ENCODE measurements at places on chromosomes 2 and 18. TPM values are rescaled to one million over a fixed set of nuclear protein-coding genes. Genes with fewer than 3 reads are reported as not detected.

DNA sequence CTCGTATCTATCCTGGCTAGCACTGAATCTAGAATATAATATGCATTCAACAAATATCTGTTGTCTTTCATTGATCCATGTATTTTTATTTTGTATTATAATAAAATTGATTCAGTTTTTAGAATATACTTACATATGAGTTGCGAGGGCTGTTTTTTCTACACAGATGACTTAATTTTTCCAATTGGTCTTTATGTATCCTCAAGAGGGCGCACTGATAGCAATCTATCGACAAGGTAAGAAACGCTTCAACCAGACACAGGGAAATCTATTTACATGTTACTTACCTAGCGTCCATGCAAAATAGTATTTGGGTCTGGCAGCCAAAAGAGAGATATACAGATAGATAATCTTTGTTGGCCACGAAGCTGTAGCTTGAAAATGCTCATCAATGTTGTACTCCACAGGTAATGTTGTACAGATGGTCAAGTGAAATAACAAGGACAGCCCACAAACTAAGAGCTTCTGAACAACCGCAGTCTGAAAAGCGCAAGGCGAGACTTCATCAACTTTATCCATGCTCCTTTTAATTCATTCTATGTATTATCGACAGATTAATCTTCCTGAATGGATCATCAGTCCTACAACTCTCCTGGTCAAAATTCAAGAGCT lies 35.5 kb upstream of the KIDINS220 start:
- peak; percentile 56 for DNase-seq

- DNase-seq: no peak
Observed at GRCh38 chr18:3577281-3577855, 127.4 kb downstream of the TGIF1 start.

DNA sequence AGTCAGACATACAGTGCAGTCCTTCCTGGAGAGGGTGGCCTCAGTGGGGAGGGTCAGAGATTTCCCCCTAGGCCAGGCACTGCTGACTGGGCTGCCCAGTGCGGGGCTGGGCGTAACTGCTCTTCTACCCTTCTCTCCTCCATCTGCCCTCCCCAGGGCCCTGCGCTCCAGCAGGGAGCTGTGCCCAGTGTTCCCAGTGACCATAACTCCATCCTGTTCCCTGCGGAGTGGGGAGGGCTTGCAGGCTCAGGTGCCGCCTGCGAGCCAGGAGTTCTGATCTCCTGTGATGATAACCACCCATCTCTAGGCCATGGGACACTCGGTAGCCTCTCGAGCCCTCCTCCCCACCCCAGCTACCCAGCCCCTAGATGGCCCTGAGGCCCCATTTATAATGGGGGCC lies 107.6 kb downstream of the SMAD7 start:
- DNase-seq: no peak

DNA sequence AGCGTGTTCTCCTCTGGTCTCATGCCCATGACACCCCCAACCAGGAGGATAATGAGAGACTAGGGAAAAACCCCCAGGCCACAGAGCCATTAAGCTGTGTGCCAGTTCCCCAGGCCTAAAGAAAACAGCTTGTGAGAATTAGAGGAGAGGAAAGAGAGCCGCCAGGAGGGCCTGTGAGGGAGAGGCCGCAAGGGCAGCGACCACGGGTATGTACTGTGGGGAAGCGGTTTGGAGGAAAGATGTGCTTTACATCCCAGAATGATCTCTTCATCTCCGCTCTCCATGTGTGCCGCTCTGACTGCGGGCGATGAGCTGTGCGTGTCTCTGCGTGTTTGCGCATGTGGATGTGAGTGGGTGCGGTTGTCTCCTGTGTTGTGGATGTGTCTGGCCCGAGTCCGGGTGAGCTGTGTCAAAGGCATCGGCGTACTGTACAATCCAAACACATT lies 82.9 kb downstream of the DYSF start:
- no peak for DNase-seq

DNA sequence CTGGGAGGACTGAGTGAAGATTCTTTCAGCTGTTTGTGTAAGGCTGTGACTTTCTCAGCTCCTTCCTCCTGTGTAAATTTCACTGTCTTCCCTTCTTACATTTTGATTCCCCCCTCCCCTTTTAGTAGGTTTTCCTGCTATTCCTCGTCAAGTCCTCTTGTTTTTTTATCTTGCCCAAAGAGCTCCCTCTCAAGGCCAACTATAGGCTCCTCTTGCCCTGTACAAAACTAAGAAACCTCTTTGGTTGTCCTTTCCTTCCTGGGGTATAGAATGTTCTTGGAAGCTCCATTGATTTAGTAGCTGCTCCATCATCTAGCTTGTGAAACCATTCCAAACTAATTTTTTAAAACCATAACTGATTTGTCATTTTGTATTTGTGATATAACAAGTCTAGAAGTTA lies 7.3 kb downstream of the CCDC121 start:
- DNase-seq: no peak

DNA sequence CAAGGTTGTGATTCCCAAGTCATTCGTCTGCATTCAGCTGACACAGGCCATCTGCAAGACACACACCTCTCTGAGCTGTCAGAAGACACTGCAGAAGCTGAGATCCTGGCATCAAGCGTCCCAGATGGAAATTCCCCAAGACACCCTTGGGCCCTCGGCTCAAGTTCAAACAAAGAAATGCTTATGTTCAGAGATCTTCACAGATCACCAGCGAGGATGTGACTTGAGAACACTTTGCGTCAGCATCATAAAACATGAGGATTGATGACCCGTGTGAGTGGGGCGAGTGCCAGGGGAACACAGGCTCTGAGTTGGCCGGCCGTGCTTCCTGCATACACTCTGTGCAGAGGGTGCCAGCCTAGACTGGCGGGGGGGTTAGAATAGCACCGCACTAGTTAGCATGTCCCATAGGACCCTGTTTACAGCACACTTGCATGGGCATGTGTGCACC lies 36.8 kb downstream of the KCNIP3 start:
- no peak for DNase-seq

- DNase-seq: no peak
Observed at GRCh38 chr18:64566456-64566855, 417.6 kb upstream of the LINC00305 start.

- no peak for DNase-seq
Observed at GRCh38 chr2:138020432-138020831, 56.2 kb downstream of the HNMT start.

GRCh38 chr2:88735133-88735532 lies 43.7 kb downstream of the RPIA start:
- DNase-seq: no peak

GRCh38 chr2:226489775-226490541 lies 309.7 kb downstream of the IRS1 start:
- no peak for DNase-seq

DNA sequence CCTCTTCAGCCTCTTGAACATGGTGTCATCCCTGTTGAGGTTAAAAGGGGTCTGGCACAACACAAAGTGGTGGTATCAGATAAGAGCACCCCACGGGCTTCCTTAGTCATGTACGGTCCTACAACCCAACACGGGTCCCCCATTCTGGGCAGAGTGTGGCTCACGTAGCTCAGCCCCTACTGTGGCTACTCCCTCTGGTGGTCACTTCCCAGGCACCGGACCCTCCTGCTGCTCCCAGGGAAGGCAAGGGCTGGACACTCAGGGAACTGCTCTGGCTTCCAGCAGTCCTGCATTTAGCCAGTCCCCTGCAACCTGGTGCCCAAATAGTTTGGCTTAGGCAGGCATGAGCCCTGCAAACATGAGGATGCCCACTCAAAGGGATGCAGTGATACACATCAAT lies 58.6 kb downstream of the GALNT14 start:
- DNase-seq: no peak

DNA sequence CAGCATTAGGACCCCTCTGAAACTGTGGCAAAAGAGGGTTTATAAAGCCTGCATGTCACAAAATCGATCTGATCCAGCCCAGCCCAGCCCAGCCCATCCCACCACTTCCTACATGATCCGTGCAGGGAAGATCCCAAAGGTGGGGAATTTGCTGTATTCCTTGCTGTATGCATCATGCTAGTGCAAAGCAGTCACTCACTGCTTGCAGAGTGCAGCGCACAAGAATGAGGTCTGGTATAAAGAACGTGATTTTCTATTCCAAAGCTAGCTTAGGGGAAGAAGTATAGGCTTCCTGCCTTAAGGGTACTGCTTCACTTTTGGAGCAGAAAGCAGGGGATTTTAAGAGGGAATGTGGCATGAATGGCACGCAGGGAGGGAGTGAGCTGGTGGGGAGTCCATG lies 18.9 kb upstream of the SERPINB11 start:
- DNase-seq: no peak

DNA sequence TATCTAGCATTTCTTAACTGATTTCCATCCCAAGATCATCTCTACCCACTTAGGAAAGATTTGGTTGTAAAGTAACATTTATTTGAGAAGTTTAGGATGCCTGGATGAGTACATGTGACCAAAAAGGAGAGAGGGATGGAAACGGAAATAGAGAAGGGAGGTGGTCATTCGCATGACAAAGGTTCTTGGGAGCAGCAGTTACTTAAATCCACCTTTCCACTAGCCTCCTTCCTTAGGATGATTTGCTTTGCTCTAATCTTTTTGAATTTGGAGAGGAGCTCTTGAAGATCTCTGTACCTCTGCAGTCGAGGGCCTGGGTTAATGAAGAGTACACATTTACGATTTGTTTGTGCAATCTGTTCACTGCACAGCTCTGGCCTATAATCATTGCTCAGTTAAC lies 623.5 kb downstream of the EPHA4 start:
- no peak for DNase-seq

GRCh38 chr2:30790879-30791278 lies 16.4 kb downstream of the CAPN13 start:
- no peak for DNase-seq

- DNase-seq: peak; percentile 50
Observed at GRCh38 chr2:43057026-43057741, 169.2 kb downstream of the ZFP36L2 start.

GRCh38 chr2:179669196-179669595 lies 192.2 kb downstream of the ZNF385B start:
- no peak for DNase-seq

DNA sequence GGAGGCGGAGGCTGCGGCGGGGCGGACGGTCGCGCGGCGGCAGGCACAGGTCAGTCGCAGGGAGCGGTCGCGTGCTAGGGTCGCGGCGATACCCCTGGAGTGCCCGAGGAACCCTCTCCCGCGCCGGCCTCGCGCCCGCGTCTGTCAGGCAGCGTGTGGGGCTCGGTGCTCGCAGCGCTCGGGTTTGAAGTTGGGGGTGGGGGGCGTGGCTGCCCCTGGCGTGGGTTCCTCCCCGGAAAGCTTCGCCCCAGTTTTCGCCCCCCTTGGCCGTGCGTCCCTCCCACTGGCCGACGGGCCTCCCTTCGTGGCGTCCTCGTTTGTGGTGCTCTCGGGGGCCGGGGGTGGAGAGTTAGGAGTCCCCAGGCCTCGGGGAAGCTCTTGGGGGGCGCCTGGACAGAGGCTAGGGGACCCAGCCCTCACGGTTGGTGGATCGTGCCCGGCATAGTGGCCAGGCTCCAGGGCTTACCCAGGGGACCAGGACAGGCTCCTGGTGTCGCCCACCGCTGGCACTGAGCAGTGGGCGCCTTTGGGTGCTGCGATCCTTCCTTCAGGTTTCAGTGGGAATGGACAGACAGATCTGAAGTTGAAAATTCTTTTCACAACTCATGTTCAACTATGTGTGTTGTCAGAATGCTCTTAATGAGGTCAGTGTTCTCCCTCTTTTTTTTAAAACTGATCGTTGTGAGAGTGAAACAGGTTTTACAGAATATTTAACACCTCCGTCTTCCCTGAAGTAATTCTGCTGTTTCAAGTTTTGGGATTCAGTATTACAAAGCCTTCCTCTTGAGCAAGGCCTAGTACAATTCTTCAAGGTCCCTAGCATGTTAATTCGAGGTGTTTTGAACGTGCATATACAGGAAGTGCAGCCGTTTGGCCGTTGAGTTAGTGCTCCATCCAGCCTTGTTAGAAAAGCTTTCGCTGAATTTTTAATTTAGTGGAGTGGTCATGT lies 604 bp downstream of the RALBP1 start:
- DNase-seq: peak; percentile 5

DNA sequence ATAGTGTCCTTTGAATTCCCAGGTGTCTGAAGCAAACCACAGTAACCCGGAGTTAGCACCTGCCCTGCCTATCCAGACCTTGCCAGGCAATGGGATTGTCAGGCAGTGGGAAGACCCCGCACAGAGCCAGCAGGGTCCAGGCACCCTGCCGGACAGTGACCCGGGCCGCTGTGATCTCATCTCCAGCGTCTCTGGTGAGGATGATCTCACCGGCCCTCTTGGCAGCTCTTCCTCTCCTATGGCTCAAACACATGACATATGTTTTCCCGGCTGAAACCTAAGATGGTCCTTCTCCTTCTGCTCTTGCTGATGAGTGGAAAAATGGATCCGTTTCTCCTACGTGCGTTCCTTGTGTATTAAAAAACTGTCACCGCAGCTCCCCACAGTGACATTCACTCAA lies 75.1 kb downstream of the ACOXL start:
- DNase-seq: no peak

GRCh38 chr2:24511894-24512293 lies 20.8 kb downstream of the NCOA1 start:
- DNase-seq: no peak

GRCh38 chr2:101330253-101330933 lies 21.9 kb upstream of the RNF149 start:
- DNase-seq: no peak

- no peak for DNase-seq
Observed at GRCh38 chr2:10912076-10912731, 470 bp downstream of the KCNF1 start.

Gene SLC4A5
- total RNA-seq: 1.2 TPM

Gene EFEMP1
- total RNA-seq: 86.3 TPM

Gene ZSWIM2
- not detected for total RNA-seq

Gene ERICH2
- total RNA-seq: 2.0 TPM

Gene TDRD15
- total RNA-seq: 1.9 TPM

Gene REG1B
- total RNA-seq: not detected

Gene NT5C1B
- total RNA-seq: not detected

Gene FBXO48
- 1.2 TPM for total RNA-seq

Gene GKN1
- not detected for total RNA-seq

Gene GPR75
- total RNA-seq: 1.8 TPM

Gene SNORC
- 20.0 TPM for total RNA-seq

Gene NPPC
- not detected for total RNA-seq

Gene VWC2L
- total RNA-seq: not detected
